Daoy (cell line): ENCODE measurements at places on chromosomes 12 and 14. TPM values are rescaled to one million over a fixed set of nuclear protein-coding genes. Genes with fewer than 3 reads are reported as not detected.

DNA sequence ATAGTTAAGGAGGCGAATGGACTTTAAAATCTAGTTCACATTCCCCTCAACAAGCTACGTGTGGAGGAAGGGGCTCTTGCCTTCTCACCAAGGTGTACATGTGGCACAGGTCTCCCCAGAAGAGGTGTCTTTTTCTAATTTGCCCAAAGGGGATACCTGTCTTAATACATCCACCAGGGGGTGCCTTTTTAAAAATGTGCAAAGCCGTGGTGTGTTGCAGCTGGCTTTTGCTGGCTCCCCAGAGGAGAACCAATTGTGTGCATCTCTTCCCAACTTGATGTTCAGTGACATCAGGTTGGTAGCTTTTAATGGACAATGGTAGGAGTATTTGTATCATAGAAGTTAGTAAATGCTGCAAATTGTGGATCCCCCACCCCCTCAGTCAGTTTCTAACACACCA is 33.8 kb downstream of the CREBL2 start:
- DNase-seq, result no peak

DNA sequence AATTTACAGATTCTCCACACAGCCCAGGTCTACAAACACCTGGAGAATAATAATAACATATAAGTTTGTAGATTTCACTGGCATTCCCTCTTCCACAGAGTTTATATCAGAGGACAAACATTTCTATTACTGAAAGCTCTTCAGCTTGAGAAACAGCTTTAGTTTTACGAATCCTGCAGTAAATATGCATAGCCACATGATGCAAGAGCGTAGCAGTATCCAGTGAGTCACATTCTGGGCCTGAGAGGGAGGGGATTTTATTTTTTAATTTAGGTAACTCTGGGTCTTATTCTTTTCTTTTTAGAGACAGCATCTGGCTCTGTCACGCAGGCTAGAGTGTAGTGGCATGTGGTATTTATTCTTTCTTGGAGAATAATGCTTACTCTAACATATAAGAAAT is 1002.8 kb downstream of the TRHDE start:
- no peak for DNase-seq

DNA sequence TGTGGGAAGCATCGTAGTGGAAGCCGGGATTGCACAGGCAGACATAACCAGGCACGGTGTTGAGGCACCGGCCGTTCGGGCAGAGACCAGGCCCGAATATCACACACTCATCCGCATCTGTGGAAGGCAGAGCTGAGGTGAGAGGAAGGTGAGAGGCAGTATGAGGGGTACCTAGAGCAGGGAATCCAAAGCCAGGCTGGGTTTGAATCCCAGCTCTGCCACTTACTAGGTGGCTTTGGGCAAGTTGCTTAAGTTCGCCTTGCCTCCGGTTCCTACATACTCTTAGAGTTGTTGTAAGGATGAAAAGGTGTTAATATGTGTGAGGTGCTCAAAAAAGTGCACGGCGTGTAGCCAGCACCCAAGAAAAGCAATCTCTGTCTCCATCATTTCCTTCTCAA is 10.4 kb downstream of the ISCA2 start:
- DNase-seq, result no peak

- DNase-seq, result no peak
These were observed 106.9 kb downstream of the SCARB1 start for GRCh38 chr12:124756760-124757159.

DNA sequence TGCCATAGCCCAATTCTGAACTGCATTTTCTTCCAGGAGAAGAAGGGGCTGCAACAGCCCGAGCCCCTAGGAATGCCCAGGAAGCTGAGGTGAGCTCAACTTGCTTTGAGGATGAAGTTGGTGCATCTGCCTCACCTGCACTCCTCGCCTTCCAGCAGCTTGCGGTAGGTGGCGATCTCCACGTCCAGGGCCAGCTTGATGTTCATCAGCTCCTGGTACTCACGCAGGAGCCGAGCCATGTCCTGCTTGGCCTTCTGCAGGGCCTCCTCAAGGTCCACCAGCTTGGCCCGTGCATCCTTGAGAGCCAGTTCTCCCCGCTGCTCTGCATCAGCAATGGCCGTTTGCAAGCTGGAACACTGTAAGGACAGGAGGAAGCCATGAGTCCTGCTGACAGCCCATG is 6.0 kb downstream of the KRT75 start:
- no peak for DNase-seq

DNA sequence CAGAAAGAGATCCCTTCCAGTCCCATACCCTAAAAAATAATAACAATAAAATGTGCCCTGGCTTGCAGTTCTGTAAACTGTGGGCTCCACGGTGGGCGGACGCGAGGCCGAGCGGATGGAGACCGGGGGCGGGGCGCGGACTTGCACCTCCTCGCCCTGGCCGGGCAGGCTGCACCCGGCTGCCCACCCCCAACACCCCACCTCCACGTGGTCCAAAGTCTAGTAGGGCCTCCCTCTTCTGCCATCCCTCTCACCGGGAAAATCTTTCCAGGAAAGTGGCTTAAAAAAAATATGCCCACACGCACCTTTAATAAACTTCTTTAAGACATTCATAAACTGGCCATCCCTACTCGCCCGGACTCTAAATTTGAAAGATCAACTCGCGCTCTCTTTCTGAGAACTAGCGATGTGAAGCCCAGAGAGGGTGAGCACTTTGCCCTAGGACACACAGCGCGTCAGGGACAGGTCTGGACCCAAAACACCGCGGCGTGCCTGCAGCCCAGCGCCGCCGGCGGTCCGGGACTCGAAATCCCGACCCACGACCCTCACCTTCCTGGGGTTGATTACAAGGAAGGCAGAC is 1.9 kb upstream of the BCL11B start:
- DNase-seq, result peak; percentile 67

DNA sequence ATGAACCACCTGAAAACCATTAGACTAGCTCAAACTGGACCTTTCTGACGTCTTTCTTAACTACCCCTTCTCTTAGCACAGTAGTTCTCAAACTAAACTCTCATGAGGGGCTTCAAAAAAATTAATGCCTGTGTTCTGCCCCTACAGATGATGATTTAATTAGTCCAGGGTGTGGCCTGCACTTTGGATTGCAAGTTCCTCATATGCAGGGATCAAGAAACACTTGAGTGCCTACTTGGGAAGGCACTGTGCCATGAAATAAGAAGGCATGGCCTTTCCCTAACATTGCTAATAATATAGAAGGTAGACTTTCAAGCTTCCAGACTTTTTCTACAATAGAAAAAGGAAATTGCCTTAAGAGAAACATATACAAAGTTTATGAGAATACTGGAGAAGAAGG is 22.8 kb upstream of the KLHDC2 start:
- no peak for DNase-seq

- no peak for DNase-seq
These were observed 634.5 kb upstream of the TMEM132C start for GRCh38 chr12:127632461-127632860.

DNA sequence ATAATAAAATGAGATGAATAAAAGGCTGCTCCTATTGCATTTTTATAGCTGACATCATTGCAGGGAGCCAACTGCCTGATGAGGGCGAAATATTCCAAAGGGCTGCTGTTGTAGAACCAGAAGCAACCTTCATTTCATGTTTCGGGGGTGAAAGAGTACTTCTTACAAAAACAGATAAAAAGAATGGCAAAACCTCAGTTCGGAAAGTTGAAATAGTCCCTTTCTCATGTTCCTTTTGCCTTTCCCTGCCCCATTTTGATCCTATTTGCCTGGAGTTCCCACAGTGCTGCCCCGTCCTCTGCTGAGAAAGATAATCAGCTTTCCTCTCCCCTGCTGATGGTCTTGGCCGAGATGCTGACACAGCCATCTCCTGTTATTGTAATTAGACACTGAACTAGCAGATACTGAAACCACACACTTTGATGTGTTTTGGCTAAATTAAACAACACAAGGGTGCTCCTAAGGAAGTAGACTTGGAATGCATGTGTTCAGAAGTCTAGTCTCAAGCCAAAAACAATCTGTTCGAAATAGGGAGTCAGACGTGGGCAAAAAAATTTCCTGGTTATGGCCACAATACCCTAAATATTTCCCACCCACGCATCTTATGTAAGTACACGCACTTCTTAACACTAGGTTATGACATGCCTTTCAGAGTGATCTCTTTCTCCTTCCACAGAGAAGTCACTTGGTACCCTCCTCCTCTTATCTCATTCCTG is 117.2 kb downstream of the PPM1H start:
- peak; percentile 86 for DNase-seq

CLEC4A gene
- total RNA-seq, result 0.42 TPM in 1 of 2 replicates, not detected in the other
